Activated CD4-positive, alpha-beta T cell treated with anti-CD3 and anti-CD28 coated beads for 24 hours (primary cell): ENCODE measurements at places on chromosomes 6 and 20.

DNA sequence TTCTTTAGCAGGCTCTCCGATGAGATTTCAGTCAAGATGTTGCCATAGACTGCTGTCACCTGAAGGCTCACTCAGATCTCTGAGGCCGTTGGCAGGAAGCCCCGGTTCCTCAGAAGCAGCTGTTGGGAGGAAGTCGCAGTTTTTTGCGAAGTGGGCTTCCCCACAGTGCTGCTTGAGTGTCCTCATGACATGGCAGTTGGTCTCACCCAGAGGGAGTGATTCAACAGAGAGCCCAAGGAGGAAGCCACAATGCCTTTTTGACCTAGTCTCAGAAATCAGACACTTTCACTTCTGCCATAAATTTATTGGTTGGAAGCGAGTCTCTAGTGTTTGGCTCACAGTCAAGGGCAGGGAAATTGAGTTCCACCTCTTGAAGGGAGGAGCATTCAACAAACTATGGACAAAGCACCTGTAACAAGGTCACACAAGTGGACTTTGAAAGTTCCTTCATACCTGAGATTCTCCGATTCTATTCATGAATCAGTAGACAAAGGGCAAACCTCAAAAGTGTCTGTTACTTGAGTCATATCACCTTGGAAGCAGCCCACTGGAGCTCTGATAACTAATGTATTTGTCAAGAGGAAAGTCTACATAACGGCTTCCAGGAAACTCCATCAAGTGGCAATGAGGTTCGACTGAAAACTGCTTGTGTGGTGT is 208.3 kb downstream of the TASP1 start:
- DNase-seq = no peak

DNA sequence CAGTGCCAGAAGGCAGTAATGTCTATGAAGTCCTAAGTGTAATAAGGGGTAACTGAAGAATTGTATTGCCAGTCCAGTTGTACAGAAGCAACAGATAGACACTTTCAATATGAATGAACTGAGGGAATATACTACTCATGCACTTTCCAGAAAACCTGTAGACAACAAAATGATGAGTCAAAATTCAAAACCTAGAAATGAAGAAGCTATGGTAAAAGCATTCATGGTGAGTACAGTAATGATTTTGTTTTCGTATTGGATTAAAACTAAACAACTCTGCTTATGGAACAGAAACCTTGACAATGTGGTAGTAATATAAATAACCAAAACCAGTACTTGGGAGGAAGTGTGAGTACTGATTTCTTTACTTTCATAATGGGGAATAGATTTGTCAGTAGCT is 35.0 kb downstream of the ARMC2 start:
- DNase-seq = no peak

DNA sequence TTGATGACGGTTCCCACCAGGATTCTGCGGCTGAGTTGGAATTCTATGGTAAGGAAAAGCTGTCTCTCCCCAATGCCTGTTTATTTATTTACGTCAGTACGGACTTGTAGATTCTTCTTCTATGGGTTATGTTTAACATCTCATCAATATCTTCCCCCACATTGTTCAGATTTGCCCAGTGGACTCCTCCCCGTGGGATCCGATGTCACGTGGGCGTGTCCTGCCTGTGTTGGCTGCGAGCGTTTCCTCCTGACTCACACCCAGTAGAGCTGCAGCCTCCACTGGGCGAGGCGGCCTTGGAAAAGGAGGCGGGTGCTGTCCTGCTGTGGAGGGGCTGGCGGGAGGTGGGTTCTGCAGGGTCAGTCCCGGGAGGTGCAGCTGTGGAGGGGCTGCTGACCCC is 46.8 kb upstream of the SLCO4A1 start:
- DNase-seq = no peak

- no peak for DNase-seq
These were observed 83.0 kb upstream of the MRPS10 start for GRCh38 chr6:42300701-42301100.

DNA sequence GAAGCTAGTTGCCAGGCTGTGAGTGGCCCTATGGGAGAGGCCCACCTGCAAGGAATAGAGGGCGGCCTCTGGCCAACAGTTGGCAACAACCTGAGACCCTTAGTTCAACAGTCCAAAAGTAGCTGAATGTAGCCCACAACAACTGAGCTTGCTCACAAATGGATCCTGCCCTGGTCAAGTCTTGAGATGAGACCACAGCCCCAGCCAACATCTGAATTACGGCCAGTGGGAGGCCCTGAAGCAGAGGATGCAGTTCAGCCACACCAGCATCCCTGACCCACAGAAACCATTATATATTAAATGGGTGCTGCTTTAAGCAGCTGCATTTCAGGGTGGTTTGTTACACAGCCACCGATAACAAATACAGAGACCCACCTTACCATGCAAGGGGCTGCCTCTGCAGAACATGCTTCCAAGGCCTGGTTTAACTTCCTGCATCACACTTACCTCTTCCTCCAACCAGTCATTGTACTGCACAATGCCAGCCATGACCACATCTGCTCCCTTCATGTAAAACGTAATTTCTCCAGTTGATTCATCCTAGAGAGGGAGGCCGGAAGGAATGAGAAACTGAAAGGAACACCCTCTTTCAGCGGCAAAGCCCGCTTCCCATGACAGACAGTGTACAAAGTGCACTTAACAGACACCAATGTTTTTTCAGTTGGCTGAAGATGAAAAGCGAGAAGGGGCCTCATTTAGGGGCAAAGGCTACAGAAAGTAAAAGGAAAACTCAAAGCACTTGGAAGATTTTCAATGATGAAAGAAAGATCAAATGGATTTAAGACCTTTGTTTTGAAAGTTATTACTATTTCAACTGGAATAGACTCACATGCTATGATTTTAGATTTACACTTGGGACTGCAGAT is 86.2 kb upstream of the NFATC2 start:
- no peak for DNase-seq

DNA sequence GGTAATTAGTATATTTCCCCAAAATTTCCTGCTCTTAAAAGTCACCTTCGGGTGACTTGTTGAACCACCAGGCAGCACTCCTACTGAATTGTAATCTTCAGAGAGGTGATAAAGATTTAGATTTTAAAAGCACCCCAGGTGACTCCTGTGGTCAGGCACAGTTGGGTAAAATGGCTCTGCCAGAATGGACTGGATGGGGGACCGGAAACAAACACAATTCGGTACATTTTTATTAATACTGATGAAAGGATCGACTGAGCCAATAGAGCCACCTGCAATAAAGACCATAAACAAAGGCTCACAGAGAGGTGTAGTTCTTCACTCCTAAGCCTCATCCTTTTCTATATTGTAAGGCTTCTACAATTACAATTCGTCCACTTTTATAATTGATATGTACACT is 19.6 kb upstream of the FAM83C start:
- DNase-seq = no peak

- DNase-seq = no peak
These were observed 195.7 kb downstream of the EDN1 start for GRCh38 chr6:12485837-12486236.

DNA sequence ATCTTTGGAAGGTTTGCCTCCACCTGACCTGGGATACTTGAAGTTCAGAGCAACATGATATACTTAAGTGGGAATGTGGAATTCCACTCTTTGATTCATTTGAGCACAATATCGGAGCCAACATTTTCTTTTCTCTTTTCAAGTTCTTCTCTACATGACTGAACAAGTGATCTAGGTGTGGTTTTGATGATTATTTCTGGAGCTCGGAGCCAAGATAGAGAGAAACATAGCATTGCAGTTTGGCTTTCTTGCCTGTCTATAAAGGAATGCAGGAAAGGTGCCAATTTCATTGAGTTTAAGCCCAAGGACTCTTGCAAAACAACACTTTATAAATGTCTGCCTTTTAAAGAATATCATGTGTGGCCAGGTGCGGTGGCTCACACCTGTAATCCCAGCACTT is 124.2 kb upstream of the FAM83B start:
- no peak for DNase-seq
